Activated T-cell treated with anti-CD3 and anti-CD28 coated beads for 24 hours (primary cell): ENCODE measurements at places on chromosomes 11 and 22.

DNA sequence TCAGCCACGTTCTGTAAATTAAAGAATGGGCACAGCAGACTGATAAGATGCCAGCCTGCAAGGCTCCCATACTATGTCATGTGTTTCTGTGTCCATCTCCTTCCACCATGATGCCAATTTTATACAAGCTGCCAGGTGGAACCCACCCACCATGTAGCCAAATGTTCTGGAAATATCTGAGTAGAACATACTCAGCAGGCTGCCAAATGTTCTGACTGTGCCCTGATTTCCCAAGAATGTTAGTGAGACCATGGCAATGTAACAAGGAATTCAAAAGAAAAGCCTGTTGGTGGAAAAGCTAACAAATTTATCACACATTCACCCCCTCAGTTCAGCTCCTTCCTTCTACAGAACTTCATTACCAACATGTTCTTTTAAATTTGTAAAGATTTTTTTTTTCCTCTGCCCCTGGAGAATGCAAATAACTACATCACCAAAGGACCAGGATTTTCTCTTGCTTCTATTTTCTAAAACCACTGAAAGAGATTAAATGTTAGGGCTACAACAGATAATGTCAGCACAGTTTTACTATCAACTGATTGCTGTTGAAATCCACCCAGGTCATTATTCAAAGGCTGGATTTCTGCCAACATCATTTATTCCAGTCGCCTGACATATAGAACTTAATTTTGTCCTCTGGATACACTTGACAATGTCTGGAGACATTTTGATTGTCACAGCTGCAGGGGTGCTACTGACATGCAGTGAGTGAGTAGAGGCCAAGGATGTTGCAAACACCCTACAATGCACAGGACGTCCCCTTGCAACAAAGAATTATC lies 3.1 kb downstream of the DMC1 start:
- no peak for DNase-seq

DNA sequence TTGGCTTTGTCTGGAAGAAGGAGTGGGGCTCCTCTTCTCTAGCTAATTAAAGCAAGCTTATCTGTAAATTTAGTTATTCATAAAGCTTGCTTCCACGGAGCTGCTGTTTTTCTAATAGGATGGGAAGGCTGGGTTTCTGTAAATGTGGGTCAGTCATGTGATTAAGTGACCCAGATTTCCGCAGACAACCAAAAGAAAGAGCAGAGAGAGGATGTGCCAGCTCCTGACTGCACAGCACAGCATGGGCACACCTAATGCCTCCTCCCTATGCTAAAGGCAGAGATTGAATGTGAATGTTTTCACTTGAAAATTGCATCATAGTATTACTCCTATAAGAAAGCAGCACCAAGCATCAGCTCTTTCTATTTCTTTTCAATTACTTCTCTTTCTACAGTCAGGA lies 160.2 kb downstream of the FAT3 start:
- no peak for DNase-seq

DNA sequence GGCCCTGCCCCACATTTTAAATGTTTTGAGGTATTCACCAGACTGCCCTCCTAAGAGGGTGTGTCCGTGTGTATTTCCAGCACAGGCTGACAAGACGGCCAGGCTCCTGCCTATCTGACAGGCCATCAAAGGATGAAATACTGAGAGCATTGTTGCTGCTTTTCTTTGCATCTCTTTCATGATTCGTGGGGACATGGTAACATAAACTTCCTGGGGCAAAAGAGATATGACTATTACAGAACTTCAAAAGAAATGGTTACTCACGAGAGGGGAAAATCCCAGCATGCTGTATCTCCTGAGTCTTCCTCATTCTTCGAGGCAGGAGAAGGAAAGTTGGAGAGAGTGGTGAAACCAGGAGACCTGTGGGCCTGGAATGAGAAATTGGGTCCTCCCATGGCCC lies 10.3 kb upstream of the BIK start:
- DNase-seq: no peak

GRCh38 chr11:45211732-45212131 lies 65.3 kb downstream of the PRDM11 start:
- DNase-seq: no peak

GRCh38 chr11:94766713-94767206 lies 1.4 kb upstream of the AMOTL1 start:
- DNase-seq: no peak

GRCh38 chr22:43846966-43847365 lies 15.3 kb downstream of the SULT4A1 start:
- DNase-seq: no peak

DNA sequence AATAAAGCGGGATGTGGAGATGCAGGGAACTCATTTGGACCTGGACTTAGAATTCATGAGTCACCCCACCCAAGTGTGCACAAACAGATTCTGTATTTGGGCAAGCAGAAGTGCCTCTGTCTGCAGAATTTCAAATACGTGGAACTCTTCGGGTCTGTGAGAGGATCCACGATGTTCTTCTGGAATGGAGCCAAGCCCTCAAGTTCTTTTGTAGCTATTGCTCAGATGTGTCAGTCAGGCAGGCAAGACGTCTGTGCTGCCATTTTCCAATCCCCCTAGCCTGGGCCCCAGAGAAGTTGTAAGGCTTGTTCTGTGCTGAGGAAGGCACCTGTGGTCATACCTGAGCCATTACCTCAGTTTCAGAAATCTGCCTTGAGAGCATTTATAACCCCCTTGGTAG lies 132.8 kb upstream of the RASSF10 start:
- no peak for DNase-seq

GRCh38 chr22:20079745-20080444 lies at the start of gene DGCR8:
TSS of gene DGCR8 (plus strand) at chr22:20080241. CDS start at chr22:20085964, 5,723 bp downstream.
- DNase-seq: peak; percentile 68
